ENCODE measurements at places on chromosomes 1 and 21.
A peak's percentile ranks its signal among the peaks of the same experiment; 100 is the strongest.

DNA sequence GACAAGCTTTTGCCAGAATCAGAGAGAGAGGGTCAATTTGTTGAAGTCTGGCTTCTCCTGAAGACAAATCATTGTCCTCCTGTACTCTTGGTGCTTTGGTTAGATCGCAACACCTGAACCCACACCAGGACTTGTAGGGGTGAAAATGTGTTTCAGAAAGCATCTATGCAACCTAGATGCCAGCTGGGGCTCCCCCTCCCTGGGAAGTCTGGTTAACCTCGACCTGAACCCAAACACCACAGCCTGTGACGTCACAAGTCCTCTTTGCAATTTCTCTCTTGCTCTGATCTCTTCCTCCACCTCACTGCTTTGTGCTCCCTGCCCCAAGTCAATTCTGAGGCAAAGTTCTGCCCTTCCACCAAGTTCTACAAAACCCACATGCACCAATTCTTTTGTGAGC is 42.8 kb upstream of the USP24 start:
- peak; percentile 10 for DNase-seq

GRCh38 chr1:226984521-226985238 is 44.6 kb downstream of the COQ8A start:
- DNase-seq, result no peak

DNA sequence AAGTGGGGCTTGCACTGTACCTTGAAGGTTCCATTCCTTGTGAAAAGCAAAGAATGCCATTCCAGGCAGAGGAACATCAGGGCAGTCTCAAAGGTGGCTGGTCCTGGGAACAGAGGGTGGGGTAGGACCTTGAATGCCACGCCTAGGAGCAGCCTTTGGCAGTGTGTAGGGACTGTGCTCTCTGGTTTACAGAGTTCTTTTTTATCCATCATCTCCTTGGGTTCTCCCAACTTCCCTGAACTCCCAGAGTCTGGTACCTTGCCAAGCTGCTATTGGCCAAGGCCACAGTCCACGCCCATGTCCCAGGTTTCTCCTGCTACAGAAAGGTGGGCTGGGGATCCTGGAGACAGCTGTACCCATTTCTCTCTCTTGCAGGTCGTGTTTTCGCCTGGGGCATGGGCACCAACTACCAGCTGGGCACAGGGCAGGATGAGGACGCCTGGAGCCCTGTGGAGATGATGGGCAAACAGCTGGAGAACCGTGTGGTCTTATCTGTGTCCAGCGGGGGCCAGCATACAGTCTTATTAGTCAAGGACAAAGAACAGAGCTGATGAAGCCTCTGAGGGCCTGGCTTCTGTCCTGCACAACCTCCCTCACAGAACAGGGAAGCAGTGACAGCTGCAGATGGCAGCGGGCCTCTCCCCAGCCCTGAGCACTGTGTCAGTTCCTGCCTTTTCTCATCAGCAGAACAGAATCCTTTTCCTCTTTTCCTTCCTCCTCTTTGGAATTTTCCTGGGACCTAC is 15.3 kb upstream of the TRNAU1AP start:
- DNase-seq, result no peak

DNA sequence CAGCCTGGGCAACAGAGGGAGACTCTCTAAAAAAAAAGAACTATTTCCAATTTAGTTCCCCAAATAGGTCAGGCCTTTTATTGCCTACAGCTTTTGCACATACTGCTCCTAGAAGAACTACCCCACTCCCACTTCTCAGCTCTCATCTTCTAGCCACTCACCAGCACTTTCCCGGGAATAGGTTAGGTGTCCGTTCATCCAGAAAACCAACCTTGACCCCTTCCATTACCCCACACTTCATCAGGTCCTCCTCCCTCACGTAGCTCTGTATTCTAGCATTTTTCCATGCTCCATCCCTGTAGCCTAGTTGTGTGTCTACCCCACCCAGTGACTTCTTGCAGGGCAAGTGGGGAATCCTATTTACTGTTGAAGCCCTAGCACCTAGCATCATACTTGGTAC is 42.6 kb downstream of the C8B start:
- DNase-seq, result no peak

- no peak for DNase-seq
Measured at GRCh38 chr1:229694053-229694693, 68.1 kb downstream of the URB2 start.

- DNase-seq, result no peak
Measured at GRCh38 chr1:208362011-208362410, 117.8 kb upstream of the PLXNA2 start.

- DNase-seq, result peak; percentile 0
Measured at GRCh38 chr21:22120616-22121266, 1122.5 kb downstream of the NCAM2 start.

GRCh38 chr1:103900005-103900404 is 150.3 kb downstream of the AMY1C start:
- DNase-seq, result no peak

DNA sequence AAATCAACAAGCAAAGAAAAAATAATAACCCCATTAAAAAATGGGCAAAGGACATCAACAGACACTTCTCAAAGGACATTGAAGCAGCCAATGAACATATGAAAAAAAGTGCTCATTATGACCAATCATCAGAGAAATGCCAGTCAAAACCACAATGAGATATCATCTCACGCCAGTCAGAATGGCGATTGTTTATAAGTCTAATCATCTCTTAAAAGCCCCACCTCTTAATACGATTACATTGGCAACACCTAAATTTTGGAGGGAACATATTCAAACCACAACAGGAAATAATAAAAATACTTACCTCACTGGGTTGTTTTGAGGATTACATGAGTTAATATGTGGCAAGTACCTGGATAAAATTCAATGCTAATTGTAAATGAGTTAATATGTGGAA is 57.1 kb upstream of the PLPPR4 start:
- no peak for DNase-seq

DNA sequence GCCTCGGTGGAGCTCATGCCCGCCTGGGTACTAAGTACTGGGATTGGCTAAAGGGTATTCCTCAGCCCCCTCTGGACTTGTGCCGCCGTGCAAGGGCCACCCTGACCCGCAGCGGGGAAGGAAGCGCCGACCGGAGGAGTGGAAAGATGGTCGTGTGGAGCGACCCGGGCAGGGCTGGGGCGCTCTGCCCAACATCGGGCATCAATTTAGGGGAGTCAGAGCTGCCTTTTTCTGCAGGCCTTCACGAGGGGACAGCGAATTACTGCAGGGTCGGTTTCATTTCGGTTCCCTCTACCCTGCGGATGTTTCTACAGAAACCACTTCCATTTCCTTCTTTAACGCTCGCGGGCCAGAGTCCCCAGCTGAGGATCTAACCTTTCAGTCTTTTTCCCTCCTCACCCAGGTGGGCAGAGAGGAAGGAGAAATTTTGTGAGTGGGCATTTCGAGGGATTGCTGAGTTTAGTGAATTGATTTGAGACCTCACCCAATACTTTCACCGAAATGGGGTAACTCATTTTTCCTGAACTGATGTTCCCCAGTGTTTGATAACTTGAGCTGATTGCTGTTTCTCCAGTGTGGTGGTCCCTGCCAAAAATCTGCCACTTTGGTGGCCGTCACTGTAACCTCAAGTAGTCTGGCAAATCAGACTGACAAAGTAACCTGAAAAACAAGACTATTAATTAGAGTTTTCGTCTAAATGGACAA is 1.1 kb downstream of the TOR1AIP1 start:
- peak; percentile 58 for DNase-seq

- no peak for DNase-seq
Measured at GRCh38 chr1:3494321-3495308, 40.1 kb downstream of the ARHGEF16 start.

- DNase-seq, result no peak
Measured at GRCh38 chr1:2523191-2523890, 3.1 kb downstream of the PANK4 start.

DNA sequence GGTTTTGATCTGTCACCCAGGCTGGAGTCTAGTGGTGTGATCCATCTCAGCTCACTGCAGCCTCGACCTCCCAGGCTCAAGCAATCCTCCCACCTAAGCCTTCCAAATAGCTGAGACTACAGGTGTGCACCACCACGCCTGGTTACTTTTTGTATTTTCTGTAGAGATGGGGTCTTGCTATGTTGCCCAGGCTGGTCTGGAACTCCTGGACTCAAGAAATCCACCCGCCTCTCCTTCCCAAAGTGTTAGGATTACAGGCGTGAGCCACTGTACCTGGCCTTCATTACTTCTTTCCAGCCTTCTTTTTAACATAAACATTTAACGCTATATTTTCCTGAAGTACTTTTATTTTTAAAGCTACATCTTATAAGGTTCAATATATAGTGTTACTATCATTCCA is 18.4 kb upstream of the HMGCL start:
- DNase-seq, result no peak

DNA sequence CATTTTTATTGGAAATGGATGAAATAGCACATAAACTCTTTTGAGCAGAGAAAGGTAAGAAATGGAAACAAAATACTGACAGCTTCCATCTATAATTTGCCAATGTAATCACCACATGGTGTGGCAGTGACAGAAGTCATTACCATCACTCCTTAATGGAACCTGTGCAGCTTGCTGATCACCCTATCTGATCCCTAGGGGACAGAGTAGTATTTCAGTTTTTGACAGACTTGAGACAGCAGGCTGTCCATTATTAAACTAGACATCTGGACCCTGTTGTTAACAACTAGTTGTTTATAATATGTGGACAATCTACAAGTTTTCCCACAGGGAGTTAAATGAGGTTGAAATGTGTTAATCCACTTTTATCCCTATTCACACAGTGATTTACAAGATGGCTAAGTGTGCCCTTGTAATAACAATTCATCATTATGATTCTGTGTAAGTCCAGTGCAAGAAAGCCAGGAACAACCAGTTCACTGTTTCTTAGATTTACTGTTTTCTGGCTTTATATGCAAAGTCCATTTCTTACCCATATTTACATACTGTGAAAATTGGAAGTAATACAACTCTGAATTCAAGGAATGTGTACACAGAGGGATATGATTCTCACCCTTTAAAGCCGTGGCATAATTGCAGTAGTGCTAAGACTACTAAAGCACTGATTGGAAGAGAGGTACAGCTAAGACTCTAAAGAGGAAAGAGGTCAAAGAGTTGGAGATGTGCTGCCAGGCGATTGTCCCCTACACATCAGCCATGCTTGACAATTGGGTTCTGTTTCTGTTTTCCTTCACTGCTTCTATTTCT is 9.1 kb downstream of the KCNT2 start:
- DNase-seq, result no peak

- no peak for DNase-seq
Measured at GRCh38 chr21:45508607-45509565, 33.4 kb downstream of the SLC19A1 start.

DNA sequence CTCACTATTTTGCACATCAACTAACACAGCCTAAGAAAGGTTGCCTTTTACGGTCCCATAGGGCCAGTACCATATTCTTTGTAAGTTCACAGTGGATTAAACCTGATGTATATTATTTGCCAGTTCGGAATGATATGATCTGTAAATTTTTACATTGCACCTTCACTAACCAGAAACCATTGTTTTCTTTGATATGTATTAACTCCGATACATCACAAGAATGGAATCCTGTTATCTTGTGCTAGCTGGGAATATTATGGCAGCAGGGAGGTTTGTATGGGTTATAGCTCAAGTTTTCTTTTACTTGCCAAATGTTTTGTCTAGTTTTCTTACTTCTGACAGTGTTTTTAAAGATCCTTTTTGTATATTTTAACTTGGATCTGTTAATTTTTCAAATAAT is 51.4 kb upstream of the S1PR1 start:
- DNase-seq, result no peak

GRCh38 chr1:25020173-25020845 is 90.2 kb upstream of the RUNX3 start:
- no peak for DNase-seq

- DNase-seq, result peak; percentile 22
Measured at GRCh38 chr1:63611231-63611630, 18.0 kb downstream of the PGM1 start.

DNA sequence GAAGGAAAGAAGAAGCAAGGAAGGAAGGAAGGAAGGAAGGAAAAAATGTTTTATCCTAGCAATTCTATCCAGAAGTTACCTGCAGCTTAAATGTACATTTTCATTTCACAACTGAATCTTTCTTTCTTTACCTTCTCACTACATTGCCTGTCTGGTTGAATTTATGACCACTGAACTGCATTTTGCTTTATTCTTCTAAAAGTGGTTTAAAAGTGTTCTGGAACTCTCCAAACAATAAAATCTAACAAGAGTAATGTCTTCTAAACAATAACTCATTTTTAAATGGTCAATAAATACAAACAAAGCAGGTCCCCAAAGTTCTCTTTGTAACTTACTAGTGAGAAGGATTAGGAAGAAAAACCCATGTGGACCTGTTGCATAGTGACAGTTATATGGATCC is 587.5 kb upstream of the NEGR1 start:
- DNase-seq, result no peak

DNA sequence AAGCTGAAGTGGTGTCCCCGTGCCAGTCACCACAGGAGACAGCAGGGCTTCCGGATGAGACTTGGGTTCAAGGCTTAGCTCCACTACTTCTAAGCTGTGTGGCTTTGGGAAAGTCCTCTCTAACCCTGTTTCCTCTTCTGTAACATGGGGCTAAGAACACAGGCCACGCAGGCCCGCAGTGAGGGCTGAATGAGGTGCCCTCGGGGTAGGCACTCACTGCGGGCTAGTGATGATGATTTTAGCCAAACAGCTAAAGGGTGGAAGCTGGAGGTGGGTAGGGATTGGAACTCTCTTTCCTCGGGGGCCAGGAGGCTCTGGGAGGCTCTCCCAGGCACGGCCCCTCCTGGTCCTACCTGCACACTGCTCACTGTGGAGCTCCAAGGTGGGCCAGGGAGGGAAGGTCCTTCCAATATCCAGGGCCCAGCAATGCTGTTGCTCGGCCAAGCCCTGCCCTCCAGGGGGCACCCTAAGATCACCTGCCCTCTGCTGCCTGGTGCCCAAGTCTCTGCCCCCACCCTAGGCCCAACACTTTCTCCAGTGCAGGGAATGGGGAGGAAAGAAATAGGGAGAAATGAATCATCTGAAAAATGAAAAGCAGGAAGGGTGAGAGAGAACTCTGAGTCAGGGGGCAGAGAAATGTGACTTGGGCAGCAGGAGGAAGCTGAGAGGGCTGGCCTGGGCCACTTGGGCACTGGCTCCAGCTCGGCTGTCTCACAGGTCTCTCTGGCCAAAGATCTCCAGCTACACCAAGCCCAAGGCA is 19.2 kb upstream of the EVA1B start:
- peak; percentile 77 for DNase-seq
